ENCODE measurements at places on chromosomes 16 and 17. TPM values are rescaled to one million over a fixed set of nuclear protein-coding genes. Genes with fewer than 3 reads are reported as not detected.

Gene CA7
- not detected for total RNA-seq

Gene C17orf113
- total RNA-seq, result 0.48 TPM

Gene CFAP97D1
- total RNA-seq, result not detected

Gene EMP2
- 208 TPM for total RNA-seq

Gene QPRT
- total RNA-seq, result 0.60 TPM

Gene TBC1D3G
- total RNA-seq, result not detected

Gene PIRT
- not detected for total RNA-seq

Gene TBX4
- total RNA-seq, result not detected

Gene RASD1
- total RNA-seq, result 0.60 TPM

Gene C16orf96
- 0.04 TPM for total RNA-seq

Gene ITGAL
- total RNA-seq, result 2.0 TPM

Gene CD300H
- total RNA-seq, result not detected

Gene DPEP2
- 0.68 TPM for total RNA-seq

Gene SLC13A2
- total RNA-seq, result not detected

Gene NKD1
- 1.9 TPM for total RNA-seq

Gene RNF222
- total RNA-seq, result 10.8 TPM

Gene STH
- total RNA-seq, result not detected

Gene MYCBPAP
- 0.40 TPM for total RNA-seq

Gene ACSM2A
- not detected for total RNA-seq

Gene HOXB7
- total RNA-seq, result 2.1 TPM

Gene CACNG5
- not detected for total RNA-seq

Gene CARD14
- 23.8 TPM for total RNA-seq

Gene MAP2K6
- total RNA-seq, result 6.9 TPM

Gene SMIM36
- not detected for total RNA-seq

Gene RAC3
- 6.2 TPM for total RNA-seq

All from esophagus mucosa (tissue), 1 donor.